ENCODE measurements at places on chromosomes 6 and 20. TPM values are rescaled to one million over a fixed set of nuclear protein-coding genes. Genes with fewer than 3 reads are reported as not detected.

GRCh38 chr6:129426343-129426742, 283.6 kb downstream of the ARHGAP18 start:
- H3K36me3 ChIP-seq = no peaks in the 10 kb centered on the region
- no peaks in the 10 kb centered on the region for H3K27me3 ChIP-seq
- no peak overlapping the region for H3K27ac ChIP-seq

DNA sequence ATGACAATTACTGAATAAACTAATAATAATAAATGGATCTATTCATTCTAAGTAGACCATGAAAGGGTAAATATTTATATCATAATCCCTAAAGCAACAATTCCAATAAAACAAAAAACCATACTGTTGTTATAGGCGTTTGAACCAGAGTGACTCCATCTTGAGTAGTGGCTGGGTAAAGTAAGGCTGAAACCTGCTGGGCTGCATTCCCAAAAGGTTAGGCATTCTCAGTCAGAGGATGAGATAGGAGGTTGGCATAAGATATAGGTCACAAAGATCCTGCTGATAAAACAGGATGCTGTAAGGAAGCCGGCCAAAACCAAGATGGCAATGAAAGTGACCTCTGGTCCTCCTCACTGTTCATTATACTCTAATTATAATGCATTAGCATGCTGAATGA, 8.3 kb downstream of the OR2H1 start:
- no peaks in the 10 kb centered on the region for H3K4me1 ChIP-seq
- peak; percentile 16 for DNase-seq
- H3K4me3 ChIP-seq = no peak overlapping the region
- H3K27ac ChIP-seq = no peak overlapping the region
- no peaks in the 10 kb centered on the region for H3K36me3 ChIP-seq

DNA sequence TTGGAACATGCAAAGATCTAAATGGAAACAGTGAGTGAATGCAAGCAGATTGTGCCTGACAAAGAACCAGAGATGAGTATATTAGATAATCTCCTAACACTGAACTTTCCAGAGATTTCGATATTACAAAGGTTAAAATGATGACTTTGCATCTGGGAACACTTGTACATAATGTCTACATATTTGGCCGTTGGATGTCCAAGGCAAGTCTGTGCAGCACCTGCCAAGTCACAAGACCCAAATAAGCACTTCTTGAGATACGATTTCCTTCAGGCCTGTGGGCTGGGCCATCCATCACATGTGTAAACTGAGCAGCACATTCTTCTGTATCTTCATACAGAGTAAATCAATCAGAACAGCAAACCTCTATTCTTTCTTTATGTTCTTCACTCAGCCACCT, 32.5 kb upstream of the SMLR1 start:
- DNase-seq = no peak
- no peaks in the 10 kb centered on the region for H3K27me3 ChIP-seq
- H3K27ac ChIP-seq = no peak overlapping the region
- H3K4me1 ChIP-seq = no peaks in the 10 kb centered on the region

GRCh38 chr6:73513496-73513854, 7.4 kb downstream of the EEF1A1 start:
- DNase-seq = peak; percentile 43
- H3K27ac ChIP-seq = peak overlapping the region; percentile 2
- H3K4me3 ChIP-seq = no peak overlapping the region
- H3K4me1 ChIP-seq = peaks cover 15% of the 10 kb centered on the region
- no peaks in the 10 kb centered on the region for H3K27me3 ChIP-seq

DNA sequence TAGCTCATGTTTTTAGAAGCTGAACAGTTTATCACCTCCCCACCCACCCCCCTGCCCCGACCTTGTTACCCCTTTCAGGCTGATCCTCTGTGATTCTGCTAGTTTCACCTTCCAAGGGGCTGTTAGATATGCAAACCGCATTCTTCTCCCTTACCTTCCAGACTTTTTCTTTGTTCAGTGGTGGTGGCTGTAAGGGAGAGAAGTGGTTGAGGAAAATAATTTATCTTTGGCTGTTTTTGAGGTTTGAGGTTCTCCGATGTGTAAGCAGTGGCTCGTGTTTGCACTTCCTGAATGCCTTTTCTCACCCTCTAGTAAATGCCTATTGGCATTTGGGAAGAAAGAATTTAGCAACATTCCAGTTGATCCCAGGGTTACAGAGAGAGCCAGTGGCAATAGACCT, 69.4 kb upstream of the KCNG1 start:
- no peak for DNase-seq
- H3K4me3 ChIP-seq = no peak overlapping the region
- H3K27me3 ChIP-seq = peaks cover 94% of the 10 kb centered on the region

DNA sequence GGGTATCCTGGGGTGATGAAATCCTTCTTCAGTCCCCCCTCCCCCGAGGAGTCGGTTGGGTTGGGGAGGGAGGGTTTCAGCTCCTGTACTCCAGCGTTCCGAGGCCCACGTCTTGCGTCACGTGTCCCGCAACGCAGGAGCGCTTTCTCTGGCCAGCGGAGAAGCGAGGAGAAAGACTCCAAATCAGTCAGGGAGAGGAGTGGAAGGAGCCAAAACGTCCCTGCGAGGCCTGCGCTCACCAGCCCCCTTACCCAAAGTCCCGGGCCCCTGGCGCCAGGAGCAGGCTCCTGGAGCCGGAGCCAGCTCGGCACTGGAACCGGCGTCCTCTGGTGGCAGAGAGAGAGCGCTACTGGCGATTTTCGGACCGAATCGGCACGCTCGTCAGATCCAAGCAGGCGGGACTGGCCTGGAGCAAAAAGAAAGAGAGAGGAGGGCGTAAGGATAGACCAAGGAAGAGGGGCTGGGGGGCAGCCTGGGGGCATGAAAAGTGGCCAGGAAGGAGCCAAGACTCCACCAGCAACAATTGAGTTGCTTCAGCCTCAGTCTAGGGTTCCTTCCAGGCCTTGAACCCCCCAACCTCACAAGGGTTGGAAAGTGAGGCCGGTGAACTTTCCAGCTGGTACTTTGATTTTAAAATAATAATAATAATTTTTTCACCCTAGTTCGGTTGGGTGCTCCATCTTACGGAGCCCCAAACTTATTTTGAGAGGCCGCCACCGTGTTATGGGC, at the start of gene GNAS:
Gene GNAS, plus strand, starts transcription at position 174 of the 729 bp plus-strand sequence.
- peak; percentile 60 for DNase-seq
- H3K36me3 ChIP-seq = no peaks in the 10 kb centered on the region
- H3K4me3 ChIP-seq = peak within 1 kb of the TSS; percentile 73
- peaks cover 16% of the 10 kb centered on the region for H3K4me1 ChIP-seq
- H3K27me3 ChIP-seq = peaks cover 20% of the 10 kb centered on the region

DNA sequence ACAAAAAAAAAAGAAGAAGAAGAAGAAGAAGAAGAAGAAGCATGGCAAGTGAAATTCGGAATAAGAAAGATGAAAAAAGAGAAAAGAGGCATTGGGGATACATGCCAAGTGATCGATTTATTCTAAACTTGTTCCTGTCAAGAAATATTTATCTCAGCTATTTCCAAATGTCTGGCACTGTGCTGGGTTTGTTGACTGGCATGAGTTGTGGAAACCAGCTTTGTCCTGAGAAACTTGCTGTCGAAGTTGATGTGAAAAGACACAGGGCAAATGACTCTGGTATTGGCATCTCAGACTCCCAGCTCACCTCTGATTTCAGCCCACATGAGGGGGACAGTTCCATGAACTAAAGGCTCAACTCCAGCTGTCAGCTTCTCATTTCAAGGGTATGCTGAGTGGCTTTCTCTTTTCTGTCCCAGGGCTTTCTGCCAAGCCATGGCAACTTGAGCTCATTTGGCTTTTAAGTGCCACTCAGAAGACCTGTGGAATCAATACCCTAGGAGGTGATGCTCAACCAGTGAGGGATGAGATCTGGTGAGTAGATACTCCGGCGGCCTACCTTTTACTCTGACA, 253.3 kb upstream of the JAG1 start:
- no peaks in the 10 kb centered on the region for H3K36me3 ChIP-seq
- peaks cover 36% of the 10 kb centered on the region for H3K4me1 ChIP-seq
- no peaks in the 10 kb centered on the region for H3K27me3 ChIP-seq
- DNase-seq = no peak
- H3K27ac ChIP-seq = no peak overlapping the region
- H3K4me3 ChIP-seq = no peak overlapping the region

GRCh38 chr6:39515471-39515870, 193.0 kb upstream of the KCNK16 start:
- no peak for DNase-seq
- peaks cover 42% of the 10 kb centered on the region for H3K27me3 ChIP-seq
- no peak overlapping the region for H3K4me3 ChIP-seq

GRCh38 chr6:151704383-151704782, 103.1 kb upstream of the ESR1 start:
- DNase-seq = no peak
- no peak overlapping the region for H3K4me3 ChIP-seq
- H3K4me1 ChIP-seq = peaks cover 15% of the 10 kb centered on the region
- H3K36me3 ChIP-seq = no peaks in the 10 kb centered on the region

DNA sequence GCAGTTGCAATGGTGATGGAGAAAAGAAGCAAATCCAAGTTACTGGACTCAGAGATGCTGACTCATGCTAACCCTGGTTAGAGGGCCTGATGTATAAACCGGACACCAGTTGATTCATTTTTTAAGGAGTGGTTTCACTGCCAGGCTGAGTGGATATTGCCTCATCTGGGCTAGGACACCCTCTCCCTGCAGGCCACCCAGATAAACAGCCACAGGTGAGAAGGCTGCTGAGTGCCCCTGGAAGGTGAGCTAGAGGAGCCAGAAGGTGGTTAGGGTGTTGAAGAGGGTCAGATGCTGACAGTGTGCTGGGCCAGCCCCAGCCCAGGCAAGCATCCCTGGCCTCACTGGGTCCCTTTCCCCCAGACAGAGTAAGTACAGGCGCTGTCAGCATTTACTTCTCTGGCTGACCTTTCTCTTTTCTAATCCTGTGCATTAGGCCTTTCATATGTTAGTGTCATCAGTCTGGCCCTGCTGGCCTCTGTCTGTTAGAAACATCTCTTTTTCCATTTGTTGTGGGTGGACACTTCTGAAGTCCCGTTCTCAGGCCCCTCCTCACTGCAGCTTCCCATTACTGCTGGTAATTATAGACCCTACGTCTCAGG, 13.5 kb downstream of the EPB41L1 start:
- no peaks in the 10 kb centered on the region for H3K36me3 ChIP-seq
- H3K4me1 ChIP-seq = peaks cover 42% of the 10 kb centered on the region
- H3K4me3 ChIP-seq = no peak overlapping the region
- DNase-seq = peak; percentile 79
- no peaks in the 10 kb centered on the region for H3K27me3 ChIP-seq
- H3K27ac ChIP-seq = peak overlapping the region; percentile 70

GRCh38 chr6:44668391-44668930, 281.0 kb downstream of the CDC5L start:
- no peak overlapping the region for H3K27ac ChIP-seq
- H3K36me3 ChIP-seq = no peaks in the 10 kb centered on the region
- H3K4me3 ChIP-seq = no peak overlapping the region

GRCh38 chr20:58260006-58260405, 31.6 kb upstream of the ANKRD60 start:
- H3K4me1 ChIP-seq = peaks cover 10% of the 10 kb centered on the region
- no peak overlapping the region for H3K27ac ChIP-seq
- H3K36me3 ChIP-seq = no peaks in the 10 kb centered on the region
- no peak for DNase-seq

- H3K27ac ChIP-seq = no peak overlapping the region
- no peak for DNase-seq
- H3K4me1 ChIP-seq = peaks cover 4% of the 10 kb centered on the region
- peaks cover 5% of the 10 kb centered on the region for H3K36me3 ChIP-seq
- H3K4me3 ChIP-seq = no peak overlapping the region
- H3K27me3 ChIP-seq = no peaks in the 10 kb centered on the region
These were observed 60.6 kb downstream of the SHPRH start for GRCh38 chr6:145903356-145904102.

DNA sequence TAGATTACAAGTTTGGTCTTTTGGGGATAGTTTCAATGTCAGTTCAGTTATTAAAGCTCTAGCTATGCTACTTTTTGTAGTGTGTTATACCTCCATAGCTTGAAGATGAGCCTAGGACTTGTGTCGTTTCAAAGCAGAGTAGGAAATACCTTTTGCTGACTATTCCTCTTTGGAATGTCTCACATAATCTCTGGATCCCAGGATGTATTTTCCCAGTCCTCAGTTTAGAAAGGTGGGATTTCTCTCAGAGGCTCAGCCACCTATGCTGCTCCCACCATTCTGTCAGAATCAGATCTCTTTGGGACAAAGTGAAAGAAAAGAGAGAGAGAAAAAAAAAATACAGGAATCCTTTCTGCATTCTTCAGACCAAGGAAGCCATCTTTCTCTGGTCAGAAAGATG, 567.5 kb upstream of the IMPG1 start:
- H3K4me3 ChIP-seq = no peak overlapping the region
- H3K36me3 ChIP-seq = no peaks in the 10 kb centered on the region
- no peak overlapping the region for H3K27ac ChIP-seq
- no peaks in the 10 kb centered on the region for H3K27me3 ChIP-seq
- DNase-seq = no peak

- H3K27ac ChIP-seq = no peak overlapping the region
- H3K4me1 ChIP-seq = peaks cover 2% of the 10 kb centered on the region
- no peak for DNase-seq
- H3K4me3 ChIP-seq = no peak overlapping the region
- peaks cover 11% of the 10 kb centered on the region for H3K36me3 ChIP-seq
These were observed 23.1 kb downstream of the STK35 start for GRCh38 chr20:2124564-2125213.

- no peaks in the 10 kb centered on the region for H3K36me3 ChIP-seq
- H3K27me3 ChIP-seq = no peaks in the 10 kb centered on the region
- no peak for DNase-seq
- H3K27ac ChIP-seq = no peak overlapping the region
- peaks cover 13% of the 10 kb centered on the region for H3K4me1 ChIP-seq
These were observed 510.3 kb downstream of the KIF16B start for GRCh38 chr20:16062661-16063581.

DNA sequence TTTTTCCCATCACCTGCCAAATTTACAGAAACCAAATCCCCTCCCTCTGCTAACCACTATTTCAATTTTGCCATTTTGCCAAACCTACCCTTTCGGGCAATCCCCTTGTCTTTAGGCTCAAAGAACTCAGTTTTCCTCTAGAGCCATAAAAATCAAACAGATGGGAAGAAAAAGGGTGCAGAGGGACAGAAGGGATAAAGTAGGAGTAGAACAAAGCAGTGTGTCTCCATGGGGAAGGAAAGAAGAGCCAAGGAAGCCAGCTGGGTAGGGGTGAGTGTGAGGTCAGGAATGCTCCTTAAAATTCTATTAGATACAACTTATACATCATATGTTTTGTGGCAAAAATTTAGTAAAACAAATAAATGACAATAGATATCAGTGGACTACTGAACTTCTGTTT, 316.5 kb downstream of the BTBD9 start:
- no peaks in the 10 kb centered on the region for H3K4me1 ChIP-seq
- no peak for DNase-seq
- H3K36me3 ChIP-seq = no peaks in the 10 kb centered on the region
- H3K27ac ChIP-seq = no peak overlapping the region

GRCh38 chr6:50128420-50129005, 78.8 kb upstream of the DEFB112 start:
- no peak overlapping the region for H3K4me3 ChIP-seq
- no peak overlapping the region for H3K27ac ChIP-seq
- H3K36me3 ChIP-seq = no peaks in the 10 kb centered on the region
- no peak for DNase-seq
- no peaks in the 10 kb centered on the region for H3K4me1 ChIP-seq

Gene CST5
- 0.93 TPM for total RNA-seq

Gene FAM162B
- total RNA-seq = not detected

Gene CCM2L
- 0.35 TPM for total RNA-seq

Gene GRM4
- not detected for total RNA-seq

Gene PPP1R16B
- total RNA-seq = not detected

Gene SLC16A10
- 1.7 TPM for total RNA-seq

Gene MYCT1
- not detected for total RNA-seq

Gene BPIFB2
- total RNA-seq = not detected

Measured in PC-9 (cell line).